ENCODE measurements at places on chromosomes 7 and 10.

- DNase-seq = no peak
These were observed 1.3 kb upstream of the RET start for GRCh38 chr10:43075612-43076003.

GRCh38 chr7:100489121-100489520 lies 5.4 kb downstream of the NYAP1 start:
- DNase-seq = no peak

- no peak for DNase-seq
These were observed 24.8 kb downstream of the C10orf67 start for GRCh38 chr10:23319835-23320234.

- no peak for DNase-seq
These were observed at the start of gene PNLIPRP1 for GRCh38 chr10:116590590-116591444. Gene PNLIPRP1, plus strand, starts transcription at chr10:116590959. Its CDS starts 171 bp downstream, at chr10:116591130.

DNA sequence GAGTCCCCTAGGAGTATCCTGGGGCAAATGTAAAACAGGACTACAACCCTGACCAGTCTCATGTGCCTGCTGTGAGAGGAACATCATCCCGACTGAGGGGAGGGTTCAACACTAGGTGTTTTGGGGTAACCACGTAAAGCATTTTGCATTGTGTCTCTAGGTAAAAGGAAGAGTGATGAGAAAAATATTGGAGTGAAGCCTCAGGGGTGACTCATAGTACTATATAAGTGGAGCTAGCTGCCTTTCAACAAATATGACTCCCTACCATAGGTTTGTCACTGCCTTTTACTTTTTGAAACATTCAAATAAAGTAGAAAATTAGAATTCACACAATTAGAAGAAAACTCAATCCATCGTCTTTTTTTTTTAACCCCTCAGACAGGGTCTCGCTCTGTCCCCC lies 2.6 kb upstream of the CAMK2G start:
- no peak for DNase-seq

- DNase-seq = no peak
These were observed 278.7 kb upstream of the PHYHIPL start for GRCh38 chr10:58897708-58898107.

DNA sequence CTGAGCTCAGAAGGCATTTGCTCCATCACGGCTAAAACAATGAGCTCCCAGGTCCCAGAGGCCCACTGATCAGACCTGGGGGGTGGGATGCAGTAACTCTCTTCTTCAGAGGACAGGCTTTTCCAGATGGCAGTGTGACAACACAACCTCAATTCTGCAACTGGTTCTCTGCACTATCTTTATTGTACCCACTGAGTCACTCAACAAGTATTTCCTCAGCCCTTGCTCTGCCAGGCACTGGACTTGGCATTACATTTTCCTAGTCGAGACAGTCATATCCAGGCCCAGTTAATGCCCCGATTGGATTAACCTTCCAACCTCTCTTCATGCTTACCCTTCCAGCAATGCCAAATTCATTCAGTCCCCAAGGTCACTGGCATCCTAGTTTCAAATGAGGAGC lies 72.6 kb downstream of the JAZF1 start:
- no peak for DNase-seq

DNA sequence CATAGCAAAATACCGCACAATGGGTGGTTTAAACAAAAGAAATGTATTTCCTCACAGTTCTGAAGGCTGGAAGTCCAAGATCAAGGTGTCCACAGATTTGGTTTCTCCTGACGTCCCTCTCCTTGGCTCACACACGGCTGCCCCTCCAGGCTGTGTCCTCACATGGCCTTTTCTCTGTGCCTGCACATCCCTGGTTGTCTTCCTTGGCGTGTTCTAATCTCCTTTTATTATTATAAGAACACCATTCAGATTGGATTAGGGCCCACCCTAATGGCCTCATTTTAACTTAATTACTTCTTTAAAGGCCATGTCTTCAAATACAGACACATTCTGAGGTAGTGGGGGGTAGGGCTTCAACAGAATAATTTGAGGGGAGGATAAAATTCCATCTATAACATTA lies 87.9 kb downstream of the FZD1 start:
- DNase-seq = no peak

- DNase-seq = no peak
These were observed 7.1 kb downstream of the SHH start for GRCh38 chr7:155804897-155805825.

DNA sequence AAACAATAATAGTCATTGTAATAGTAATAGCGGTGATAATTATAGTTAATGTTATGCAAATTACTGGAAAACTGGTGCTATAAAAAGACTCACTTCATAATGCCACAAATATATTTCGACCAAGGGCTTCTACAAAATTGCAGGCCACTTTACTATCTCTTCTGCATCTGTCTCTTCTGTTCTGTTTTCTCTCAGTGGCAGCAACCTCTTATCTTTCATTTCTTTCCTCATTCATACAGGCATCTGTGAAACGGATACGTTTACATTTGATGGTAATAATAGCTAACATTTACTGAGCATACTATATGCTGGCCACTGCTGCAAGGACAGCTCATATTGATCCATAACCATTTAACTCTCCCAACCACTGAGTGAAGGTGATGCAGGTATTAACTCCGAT lies 537.4 kb upstream of the PFKP start:
- no peak for DNase-seq

DNA sequence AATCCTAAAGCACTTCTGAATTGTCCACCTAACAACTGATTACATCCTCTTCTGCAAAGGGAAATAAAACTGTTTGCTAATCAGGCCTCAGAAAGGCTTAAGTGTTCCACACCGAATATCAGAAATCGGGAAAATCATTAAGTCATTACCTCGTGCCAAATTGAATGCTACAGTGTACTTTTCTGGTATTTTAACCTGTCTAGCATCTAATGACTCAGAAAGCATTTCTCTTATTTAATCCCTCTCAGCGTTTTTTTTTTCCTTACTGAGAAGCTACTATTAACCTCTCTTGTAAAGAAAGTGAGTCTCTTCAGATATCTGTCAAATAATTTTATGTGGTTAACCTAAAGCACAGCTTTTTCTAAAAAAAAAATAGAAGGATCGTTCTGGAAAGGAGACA lies 28.6 kb downstream of the VIM start:
- no peak for DNase-seq

DNA sequence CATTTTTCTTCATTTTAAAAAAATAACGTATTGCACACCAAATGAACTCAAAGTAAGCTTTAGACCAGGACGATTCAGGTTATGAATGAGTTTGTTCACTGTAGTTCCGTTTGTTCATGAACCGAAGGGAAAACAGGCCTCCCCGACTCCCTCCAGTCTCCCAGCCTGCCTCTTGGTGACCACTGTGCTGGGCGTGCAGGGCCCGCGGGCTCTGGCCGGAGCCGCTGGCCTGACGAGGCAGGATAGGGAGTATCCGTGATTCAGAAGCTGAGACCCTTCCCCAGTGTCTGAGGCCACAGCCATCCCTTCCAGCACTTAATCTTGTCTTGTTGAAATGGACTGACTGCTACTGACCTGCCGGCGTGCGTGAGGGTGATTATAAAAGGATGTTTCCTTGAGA lies 30.8 kb upstream of the SH2B2 start:
- DNase-seq = no peak

DNA sequence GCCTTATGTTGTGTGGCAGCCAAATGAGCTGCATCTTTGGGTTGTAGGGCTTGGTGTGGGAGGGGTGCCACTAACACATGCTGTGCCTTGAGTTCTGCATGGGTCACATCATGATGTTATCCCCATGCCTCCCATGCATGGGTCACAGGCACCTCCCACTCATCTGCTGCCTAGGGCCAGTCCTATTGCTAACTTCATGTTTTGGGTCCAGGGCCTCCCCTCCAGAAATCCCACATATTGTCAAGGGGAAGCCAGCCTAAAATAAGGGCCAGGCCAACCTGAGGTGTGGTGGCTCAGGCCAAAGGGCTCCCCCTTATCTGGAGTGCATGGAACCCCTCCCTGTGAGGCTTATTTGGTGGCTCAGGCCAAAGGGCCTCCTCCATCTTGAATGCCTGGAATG lies 299.0 kb downstream of the RPS24 start:
- no peak for DNase-seq

- DNase-seq = no peak
These were observed 214.4 kb downstream of the CREB5 start for GRCh38 chr7:28626624-28627262.

DNA sequence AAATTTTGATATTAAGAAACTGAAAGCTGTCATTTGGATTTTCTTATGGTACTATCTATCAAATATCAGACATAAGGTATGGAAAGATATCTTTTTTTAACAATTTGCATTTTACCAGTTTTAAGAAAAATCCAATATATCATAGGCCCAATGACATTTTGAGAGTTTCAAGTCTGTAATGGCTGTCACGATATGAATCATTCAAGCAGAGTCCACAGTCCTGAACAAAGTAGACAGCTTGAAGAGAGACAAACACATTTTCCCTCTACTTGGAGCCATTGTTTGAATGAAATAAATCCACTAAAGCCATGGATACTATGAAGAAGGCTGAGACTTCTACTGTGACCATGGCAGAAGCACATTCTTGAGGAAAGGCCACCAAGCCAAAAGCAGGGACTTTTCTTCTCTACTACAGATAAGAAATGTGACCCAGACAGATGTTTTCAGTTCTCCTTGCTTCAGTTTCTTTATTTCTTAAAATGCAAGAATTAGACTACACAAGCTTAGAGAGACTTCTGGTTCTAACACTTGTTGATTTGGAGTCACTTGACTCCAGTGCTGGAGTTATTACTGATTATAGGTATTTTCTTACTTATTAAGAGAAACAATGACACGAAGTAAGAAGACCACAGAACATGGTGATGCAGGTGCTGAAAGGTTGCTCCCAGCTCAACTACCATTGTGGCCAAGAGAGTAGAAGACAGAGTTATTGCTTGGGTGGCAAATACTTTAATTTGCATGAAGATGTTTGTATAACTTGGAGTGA lies 429.1 kb downstream of the KIF20B start:
- DNase-seq = no peak

DNA sequence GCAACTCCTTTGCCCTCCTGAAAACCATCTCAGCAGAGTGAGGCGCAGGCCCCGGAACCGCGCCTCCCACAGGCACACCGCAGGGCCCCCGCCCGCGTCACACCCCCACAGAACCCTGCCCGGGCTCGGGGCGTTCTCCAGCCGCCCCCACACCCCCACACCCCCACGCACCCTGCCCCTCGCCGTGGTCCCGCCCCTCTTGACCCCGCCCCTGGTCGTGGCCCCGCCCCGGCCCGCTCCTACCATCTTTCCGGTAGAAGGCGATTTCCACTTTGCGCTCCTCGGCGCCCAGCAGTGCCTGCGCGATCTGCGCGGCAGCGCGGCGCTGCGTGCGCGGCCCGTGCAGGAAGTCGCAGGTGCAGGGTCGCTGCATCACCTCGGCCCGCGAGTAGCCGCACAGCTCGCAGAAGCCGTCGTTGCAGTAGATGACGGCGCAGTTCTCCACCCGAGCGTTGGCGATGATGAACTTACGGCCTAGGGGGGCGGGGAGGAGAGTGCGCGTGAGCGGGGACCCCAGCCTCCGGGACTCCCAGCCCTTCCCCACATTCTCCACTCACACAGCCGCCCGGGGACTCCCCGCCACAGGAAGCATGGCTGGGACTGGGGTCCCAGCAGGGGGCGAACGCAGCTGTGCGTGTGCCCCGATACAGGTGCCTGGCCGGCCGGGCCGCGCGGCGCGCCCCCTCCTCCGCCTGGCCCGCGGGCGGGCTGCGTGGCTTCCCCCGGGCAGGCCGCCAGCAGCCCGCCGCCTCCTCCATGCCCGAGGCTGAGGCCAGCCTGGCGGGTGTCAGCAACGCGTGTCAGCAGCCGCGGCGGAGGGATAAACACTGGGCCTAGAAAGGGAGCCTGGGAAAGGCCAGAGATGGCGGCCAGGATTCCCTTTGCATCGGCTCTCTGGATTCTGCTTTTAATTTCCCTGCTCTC lies 3.4 kb downstream of the KCNH2 start:
- no peak for DNase-seq
